ENCODE measurements at places on chromosomes 4 and X.

GRCh38 chr4:66558651-66559050, 888.4 kb upstream of the EPHA5 start:
- DNase-seq = no peak

DNA sequence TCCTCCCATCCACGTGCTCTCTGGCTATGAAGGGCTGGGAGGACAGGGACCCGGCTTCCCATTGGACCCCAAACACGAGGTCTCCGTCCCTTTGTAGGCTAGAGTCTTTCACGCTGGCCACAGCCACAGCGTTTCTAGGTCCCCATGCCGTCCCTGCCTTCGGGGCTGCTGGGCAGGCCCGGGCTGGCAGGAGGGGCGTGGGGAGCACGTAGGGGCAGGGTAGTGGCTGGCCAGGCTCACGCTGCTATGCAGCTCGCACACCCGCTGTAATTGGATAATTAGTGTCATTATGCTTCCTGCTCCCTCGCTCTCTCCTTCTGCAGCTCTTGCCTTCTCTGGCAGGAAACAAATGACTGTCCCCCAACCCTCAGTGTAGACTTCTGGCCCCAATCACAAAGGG, 9.8 kb downstream of the ATP2B3 start:
- DNase-seq = no peak

DNA sequence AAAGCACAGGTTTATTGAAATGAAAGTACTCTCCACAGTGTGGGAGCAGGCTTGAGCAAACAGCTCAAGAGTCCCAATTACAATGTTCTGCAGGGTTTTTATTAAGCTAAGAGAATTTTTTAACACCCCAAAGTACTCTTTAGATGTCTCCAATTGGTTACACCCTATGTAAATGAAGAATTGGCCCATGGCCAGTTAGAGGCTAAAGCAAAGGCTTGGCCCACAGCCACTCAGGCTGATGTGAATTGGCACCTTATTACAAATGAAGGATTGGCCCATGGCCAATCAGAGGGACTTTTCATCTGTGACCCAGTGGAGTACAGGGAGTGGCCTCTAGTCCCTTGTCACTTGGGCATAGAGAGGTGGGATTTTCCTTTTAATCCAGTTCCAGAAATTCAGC, 30.1 kb upstream of the IQCM start:
- no peak for DNase-seq

DNA sequence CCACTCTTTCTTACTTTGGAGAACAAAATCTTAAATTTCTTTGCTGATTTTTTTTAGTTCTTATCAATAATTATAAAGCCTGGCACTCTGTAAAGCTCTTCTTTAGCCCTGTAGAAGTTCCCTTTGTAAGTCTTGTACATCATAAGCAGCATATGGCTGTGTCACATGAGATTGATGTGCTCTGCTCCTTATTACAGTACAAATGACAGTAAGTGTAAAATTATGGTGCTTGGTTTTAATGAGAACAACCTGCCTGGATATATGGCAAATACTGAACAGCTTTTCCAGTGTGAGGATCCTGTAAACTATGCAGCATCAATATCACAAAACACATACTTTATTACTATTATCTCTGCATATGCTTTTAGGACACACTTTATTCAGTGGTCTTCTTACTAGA, 145.9 kb upstream of the GNPDA2 start:
- no peak for DNase-seq

- no peak for DNase-seq
These were observed 28.6 kb downstream of the LUZP4 start for GRCh38 chrX:115318139-115318538.

All from right forelimb (tissue), 1 donor.